ENCODE measurements at places on chromosomes 12 and 14.

DNA sequence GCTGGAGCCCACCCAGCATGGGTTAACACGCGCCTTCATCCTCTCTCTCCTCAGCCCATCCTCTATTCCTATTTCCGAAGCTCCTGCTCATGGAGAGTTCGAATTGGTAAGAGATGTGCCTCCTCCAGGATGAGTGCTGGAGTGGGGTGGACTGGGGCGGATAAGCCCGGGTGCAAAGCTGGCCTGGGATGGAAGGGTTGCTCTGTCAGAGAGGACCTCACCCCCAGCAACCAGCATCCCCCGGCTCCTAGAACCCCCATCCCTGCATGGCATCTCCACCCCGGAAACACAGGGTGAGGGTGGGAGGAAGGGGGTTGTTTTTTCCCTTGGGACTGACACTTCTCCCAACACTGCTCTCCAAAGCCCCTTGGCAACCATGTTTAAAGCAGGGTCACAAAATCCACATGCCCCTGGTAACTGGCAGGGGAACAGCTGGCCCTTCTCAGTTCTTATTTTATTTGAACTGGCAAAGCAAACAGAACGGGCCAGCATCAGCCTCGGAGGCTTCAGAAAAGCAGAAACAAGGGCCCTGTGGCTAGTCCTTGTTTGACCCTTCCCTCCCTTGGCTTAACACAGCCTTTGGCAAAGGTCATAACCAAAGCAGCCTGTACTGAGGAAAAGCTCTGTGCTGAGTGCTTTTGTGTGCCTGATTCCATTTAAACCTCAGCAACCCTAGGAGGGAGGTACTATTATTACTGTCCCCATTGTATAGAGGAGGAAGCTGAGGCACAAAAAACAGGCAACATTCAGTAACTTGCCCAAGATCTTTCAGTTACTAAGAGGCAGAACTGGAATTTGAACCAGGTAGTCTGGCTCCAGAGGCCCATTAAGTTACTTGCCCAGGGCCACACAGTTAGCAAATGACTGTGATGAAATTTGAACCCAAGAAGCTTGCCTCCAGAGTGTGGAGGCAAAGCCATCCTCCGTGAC, 4.2 kb downstream of the GSTZ1 start:
- no peak for DNase-seq

DNA sequence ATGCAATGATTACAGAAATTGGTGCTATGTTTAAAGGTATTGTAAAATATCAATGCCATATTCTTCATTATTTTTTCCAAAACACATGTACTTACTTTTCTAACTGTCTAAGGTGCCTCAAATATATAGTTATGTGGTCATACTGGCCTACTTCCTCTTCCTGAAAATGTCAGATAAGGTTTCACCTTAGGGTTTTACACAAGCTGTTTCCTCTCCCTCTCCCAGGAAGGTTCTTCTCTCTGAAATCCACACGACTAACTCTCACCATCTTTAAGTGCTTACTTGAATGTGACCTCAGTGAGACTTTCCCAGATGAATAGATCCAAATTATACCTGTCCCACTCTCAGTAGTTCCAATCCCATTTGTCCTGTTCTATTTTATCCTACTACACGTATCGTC, 11.6 kb upstream of the CLEC4D start:
- DNase-seq = no peak

- DNase-seq = no peak
These were observed 49.3 kb downstream of the KSR2 start for GRCh38 chr12:117919479-117919878.

DNA sequence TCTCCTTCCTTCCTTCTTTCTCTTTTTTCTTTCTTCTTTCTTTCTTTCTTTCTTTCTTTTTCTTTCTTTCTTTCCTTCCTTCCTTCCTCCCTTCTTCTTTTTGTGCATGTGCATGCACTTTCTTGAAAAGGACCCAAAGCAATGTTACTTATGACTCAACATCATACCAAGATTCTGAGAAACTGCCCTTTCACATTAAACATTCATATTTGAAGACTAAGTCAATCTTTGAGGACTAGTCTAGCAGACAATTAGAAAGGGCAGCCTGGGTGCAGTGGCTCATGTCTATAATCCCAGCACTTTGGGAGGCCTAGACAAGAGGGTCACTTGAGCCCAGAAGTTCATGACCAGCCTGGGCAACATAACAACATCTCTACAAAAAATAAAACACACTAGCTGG, 212.8 kb upstream of the KITLG start:
- no peak for DNase-seq

GRCh38 chr14:98937712-98938505, 334.1 kb downstream of the BCL11B start:
- DNase-seq = no peak

DNA sequence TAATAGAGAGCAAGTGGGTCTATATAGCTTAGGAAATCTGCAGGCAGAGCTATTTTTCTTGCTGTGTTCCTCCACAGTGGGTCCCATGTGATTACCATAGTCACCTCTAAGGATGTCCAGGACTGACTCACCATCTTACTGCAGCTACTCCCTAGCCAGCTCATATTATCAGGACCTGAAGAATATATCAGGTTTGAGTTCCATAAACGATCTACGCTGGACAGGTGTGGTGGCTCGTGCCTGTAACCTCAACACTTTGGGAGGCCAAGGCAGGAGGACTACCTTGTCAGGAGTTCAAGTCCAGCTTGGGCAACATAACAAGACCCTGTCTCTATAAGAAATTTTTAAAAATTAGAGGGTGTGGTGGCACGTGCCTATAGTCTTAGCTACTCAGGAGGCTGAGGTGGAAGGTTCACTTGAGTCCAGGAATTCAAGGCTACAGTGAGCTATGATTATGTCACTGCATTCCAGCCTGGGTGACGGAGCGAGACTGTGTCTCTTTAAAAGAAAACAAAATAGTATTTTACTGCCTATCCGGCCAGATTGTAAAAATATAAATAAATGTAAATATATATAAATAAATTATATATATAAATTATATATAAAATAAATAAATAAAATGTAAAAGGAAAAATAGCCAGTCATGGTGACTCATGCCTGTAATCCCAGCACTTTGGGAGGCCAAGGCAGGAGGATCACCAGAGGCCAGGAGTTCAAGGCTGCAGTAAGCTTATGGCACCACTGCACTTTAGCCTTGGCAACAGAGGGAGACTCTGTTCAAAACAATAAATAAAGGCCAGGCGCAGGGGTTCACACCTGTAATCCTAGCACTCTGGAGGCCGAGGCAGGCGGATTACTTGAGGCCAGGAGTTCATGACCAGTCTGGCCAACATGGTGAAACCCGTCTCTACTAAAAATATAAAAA, 6.9 kb upstream of the SPRYD4 start:
- no peak for DNase-seq

DNA sequence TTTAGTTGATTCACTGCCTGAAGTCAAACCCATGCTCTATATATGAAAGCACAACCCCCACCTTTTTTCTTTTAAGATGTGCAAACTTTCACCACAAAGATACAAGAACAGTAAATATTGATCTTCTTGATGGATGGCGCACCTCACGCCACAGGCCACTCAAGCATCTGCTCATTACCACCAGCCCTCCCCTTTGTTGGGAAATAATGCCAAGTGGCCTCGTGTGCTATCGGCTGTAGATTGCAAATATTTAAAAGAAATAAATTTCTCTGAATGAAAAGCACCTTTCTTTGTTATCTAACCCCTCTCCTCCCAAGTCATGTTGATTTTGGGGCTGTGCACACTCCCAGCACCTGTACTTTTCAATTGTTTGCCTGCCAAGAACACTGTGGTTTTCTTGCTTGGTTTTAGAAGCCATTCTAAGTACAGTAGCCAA, 122.7 kb downstream of the C12orf42 start:
- DNase-seq = no peak

DNA sequence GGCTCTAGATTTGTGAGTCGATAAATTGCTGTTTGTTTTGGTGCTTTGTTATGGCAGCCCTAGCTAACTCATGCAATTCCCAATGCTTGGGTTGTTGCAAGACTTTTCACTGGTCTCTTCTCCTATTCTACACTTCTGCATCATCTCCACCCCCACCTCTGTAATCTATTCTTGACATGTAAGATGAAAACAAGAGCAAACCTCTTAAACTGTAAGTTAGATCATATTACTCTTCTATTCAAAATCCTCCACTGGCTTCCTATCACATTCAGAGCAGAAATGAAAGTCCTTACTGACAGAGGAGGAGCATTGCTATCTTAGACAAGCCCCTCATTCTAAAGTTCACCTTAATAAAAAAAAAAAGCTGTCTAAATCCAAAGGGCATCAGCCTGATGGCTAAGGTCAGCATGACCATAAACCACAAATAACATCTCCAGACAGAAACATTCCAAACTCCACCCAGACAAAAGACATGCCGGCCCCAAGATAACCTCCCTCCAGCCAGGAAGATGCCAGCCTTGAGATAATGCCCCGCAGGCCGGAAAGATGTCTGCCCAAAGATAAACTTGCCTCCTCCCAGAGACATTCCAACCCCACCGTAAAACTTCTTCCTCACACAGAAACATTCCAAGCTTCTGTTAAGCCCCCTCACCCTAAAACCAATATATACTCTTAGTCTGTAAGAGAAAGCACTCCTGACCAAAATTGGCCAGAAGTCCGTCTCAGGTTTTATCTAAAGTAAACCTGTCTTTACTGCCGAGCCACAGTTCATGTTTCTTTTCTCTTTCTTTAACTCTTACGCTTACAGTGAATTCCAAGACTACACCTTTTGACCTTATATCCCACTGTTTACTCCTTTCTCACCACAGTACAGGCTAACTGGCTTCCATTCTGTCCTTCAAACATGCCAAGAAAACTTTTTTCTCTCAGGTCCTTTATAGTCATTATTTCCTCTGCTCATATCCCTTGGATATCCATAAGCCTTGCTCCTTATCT, 308.9 kb downstream of the KCNH5 start:
- no peak for DNase-seq

DNA sequence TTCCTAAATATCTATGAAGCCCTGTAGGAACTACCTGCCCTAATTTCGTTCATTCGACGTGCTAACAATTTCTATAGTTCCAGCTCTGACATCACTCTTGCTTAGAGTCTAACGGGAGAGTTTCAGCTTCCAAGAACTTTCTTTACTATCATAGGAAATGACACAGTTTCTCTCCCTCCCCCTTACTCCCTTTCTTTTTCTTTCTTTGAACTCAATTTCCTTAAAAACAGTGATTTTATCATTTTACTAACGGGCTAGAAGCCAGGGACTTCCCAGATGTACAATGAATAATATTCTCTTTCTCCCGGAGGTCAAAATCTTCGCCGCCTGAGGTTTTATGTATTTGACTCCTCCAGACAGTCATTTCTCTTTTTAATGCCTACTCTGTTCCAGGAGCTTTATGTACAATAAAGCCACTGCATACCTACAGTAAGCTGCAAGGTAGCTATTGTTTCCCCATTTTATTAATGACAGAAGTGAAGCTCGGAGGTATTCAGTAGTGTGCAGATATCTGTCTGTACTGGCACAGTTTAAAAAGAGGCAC, 15.7 kb downstream of the SMCO2 start:
- no peak for DNase-seq

Data from GOT3 (cell line).